NCI-H1417 treated with DMSO at 0.1 percent for 48 hours (cell line): ENCODE measurements at places on chromosomes 3 and 15.

GRCh38 chr3:89447243-89447642, 339.8 kb downstream of the EPHA3 start:
- DNase-seq = no peak

DNA sequence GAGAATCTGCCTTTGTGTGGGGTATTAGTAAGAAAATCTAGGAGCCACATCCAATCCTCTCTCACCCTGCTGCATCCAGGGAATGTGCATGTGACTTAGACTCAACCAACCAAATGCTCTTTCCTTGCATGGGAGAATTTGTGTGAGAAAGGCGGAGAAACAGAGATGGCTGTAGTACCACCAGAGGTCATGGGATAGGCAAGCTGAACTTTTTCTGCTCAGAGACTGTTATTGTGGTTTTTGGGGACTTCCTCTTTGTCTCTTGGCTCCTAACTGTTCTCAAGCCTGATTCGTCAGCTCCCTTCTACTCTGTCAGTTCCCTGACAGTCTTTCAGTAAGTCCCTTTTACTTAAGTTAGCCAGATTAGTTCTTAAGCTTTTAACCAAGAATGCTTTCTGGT, 2.6 kb upstream of the ZSCAN2 start:
- no peak for DNase-seq

GRCh38 chr3:8095724-8096123, 405.9 kb upstream of the LMCD1 start:
- no peak for DNase-seq

DNA sequence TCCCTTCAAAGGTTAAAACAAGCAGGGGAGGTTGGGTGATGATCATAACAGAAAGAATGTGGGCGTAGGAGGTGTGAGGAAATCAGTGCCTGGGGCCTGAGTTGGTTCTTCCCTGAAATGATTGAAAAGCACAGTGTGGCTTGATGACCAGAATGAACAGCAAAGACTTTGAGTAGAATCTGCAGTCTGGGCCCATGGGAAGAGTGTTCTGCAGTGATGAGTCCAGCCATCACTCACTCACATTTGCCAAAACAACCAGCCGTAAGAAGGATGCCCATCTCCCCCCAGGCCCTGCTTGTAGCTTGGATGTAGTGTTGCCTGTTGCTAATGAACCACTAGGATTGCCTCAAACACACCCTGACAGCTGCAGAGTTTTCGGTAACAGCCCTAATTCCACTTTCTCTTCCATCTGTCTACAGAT, 67.9 kb downstream of the VGLL3 start:
- DNase-seq = no peak

- DNase-seq = peak; percentile 62
These were observed 45.7 kb downstream of the B3GNT5 start for GRCh38 chr3:183298701-183299153.

GRCh38 chr15:23671481-23671880, 15.6 kb downstream of the NDN start:
- DNase-seq = no peak

DNA sequence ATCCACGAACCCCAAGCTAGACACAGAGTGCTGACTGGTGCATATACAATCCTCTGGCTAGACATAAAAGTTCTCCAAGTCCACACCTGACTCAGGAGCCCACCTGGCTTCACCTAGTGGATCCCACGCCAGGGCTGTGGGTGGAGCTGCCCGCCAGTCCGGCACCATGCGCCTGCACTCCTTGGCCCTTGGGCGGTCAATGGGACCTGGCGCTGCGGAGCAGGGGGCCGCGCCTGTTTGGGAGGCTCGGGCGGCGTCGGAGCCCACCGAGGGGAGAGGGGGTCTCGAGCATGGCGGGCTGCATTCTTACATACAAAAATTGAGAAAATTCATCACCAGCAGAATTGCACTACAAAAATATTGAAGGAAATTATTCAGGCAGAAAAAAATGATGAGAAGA, 120.7 kb upstream of the FAN1 start:
- DNase-seq = no peak

DNA sequence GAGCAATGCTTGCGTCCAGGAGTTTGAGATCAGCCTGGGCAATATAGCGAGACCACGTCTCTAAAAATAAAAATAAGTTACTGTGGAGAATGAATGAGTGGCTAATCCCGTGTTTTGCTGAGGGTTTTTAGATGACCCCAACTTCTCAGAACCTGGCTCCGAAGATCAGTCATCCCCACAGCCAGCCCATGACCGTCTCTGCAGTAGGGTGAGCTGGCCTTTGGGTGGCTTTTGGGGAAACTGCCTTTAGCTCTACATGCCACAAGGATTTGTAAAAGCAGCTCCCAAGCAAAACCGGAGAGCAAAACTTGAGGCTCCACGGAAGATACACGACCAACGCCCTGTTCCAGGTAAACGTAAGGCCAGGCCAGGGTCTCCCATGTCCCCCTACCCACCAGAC, 39.2 kb upstream of the TFRC start:
- DNase-seq = no peak

DNA sequence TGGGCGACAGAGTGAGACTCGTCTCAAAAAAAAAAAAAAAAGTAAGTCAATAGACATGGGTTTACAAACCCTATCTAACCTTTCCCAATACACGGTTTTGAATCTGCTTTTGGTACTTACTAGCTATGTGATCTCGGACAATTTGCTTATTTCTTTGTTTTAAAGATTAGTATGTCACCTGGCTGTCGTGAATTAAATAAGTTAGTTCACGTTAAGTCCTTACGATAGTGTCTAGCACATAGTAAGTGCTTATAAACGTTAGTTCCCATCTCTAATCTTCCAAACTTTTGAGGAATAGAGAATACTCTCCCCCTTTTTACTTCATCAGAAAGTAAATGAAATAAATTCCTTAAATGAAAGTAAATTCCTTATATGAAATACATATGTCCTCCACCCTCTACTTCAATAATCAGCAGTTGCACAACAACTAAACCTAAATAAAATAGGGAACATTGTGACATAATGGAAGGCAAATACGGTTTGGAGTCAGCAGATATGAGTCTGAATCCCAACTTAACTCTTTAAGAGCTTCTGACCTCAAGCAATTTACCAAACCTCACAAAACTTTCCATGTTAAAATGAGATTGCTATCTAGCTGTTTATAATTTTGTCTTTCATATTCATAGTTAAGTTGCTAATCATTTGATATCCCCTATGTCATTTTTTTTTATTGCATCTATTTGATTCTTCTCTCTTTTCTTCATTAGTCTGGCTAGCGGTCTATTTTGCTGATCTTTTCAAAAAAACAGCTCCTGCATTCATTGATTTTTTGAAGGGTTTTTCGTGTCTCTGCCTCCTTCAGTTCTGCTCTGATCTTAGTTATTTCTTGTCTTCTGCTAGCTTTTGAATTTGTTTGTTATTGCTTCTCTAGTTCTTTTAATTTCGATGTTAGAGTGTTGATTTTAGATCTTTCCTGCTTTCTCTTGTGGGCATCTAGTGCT, 134.6 kb downstream of the PEAK1 start:
- DNase-seq = no peak

- DNase-seq = no peak
These were observed 254.2 kb upstream of the CRBN start for GRCh38 chr3:3433711-3434110.

- no peak for DNase-seq
These were observed 45.4 kb upstream of the GOLM2 start for GRCh38 chr15:44243141-44243540.

GRCh38 chr3:21109056-21109455, 642.0 kb downstream of the ZNF385D start:
- DNase-seq = no peak

GRCh38 chr3:66473692-66474091, 27.1 kb downstream of the LRIG1 start:
- DNase-seq = no peak
